Activated CD4-positive, alpha-beta memory T cell treated with anti-CD3 and anti-CD28 coated beads for 36 hours (primary cell): ENCODE measurements at places on chromosomes 3 and 15.
A peak's percentile ranks its signal among the peaks of the same experiment; 100 is the strongest.

GRCh38 chr3:61158667-61159066, 92.6 kb downstream of the FHIT start:
- no peak for DNase-seq

- DNase-seq = peak; percentile 70
These were observed 802.6 kb upstream of the ALCAM start for GRCh38 chr3:104564045-104564643.

DNA sequence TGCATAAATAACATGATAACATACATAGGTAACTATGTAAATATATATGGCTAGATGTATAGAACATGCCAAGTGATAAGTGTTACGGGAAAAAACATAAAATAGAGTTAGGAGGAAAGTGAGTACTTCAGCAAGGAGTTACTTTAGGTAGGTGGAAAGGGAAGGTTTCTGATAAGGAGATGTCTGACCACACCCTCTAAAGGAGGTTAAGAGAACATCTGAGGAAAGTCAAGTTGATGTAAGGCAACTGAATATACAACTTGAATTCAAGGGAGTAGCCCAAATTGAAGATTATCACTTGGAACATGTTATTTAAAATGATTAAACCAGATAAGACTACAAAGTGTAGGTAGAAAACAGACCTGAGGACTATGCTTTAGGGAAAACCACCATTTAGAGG, 13.8 kb downstream of the PIERCE2 start:
- no peak for DNase-seq

- peak; percentile 90 for DNase-seq
These were observed 51.6 kb upstream of the XCR1 start for GRCh38 chr3:46078712-46079400.

DNA sequence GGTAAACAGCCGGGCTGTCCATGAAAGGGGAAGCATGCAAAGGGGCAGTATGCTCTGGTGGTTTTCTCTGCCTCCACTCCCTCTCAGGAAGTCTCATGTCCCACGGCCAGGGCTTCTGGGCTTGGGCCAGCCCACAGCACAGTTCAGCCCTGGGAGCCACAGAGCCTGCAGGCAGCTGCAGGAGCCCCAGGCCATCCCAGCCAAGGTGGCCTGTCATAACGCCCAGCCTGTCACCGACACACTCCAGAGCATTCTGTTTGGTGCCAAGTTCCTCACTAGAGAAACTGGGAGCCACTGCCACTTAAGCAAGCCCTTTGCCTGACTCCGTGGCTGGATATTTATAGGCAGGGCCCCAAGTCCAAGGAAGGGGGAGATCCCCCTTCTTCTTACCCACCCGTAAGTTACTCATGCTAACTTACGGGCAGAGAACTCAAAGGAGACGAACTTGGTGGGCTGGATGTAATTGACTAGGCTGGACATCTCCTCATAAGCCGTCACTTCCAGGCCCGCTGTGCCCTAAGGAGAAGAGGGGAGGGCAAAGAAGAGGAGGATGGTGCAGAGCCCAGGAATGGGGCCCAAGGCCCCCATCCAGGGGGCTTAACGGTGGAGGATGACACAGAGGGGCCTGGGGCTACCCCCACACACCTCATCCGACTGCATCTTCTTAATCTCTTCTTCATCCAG, 11.7 kb downstream of the PLCB2 start:
- no peak for DNase-seq

- DNase-seq = no peak
These were observed 42.4 kb upstream of the HERC1 start for GRCh38 chr15:63876085-63876662.

DNA sequence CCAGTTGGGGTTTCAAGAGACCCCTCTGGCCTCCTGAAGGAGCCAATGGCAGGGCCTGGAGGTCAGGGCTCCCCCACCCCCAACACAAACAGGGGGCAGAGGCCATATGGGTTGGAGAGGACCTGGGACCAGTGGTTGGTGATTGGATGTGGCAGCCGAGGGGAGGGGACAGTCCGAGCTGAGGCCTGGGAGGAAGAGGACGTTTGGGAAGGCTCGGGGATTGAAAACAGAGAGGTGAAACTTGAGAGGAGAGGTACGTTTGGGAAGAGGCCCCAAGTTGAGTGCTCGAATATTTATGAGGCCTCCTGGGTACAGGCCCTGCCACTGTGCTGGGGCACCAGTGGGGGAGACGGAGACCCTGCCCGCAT, 53.7 kb downstream of the DNAJB8 start:
- DNase-seq = no peak

GRCh38 chr3:171768986-171769385, 41.3 kb downstream of the PLD1 start:
- no peak for DNase-seq

- DNase-seq = no peak
These were observed 63.3 kb downstream of the ZNF106 start for GRCh38 chr15:42427429-42428223.

GRCh38 chr3:37559461-37559860, 302.2 kb upstream of the CTDSPL start:
- no peak for DNase-seq

DNA sequence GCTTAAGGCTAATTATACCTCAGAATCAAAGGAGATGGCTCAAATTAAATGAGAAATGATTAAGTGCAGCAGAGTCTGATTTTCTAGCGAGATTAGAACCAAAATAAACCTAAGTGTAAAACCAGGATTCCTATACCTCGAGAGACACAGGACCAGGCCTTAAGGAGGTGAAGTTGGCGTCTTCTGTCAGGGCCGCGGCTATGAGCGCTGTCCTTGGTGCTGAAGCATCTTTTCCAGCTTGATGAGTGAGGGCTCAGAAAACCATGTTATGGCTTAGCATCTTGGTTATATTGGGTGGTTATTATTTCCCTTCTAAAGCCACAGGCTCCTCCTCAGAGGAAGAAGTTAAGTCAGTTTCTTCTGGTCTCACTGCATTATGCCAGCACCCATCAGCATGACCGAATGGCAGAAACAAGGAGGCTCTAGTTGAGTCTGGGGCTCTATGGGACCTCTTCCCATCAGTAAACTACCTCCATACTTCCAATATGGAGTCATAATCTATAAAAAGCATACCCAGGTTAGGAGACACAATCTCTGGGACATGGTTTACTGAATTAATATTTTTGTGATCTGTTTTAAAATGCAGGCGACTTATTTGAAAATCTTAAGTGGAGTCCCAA, 120.1 kb upstream of the NMNAT3 start:
- peak; percentile 17 for DNase-seq

GRCh38 chr3:195715583-195716266, 5.1 kb upstream of the MUC20 start:
- peak; percentile 59 for DNase-seq

DNA sequence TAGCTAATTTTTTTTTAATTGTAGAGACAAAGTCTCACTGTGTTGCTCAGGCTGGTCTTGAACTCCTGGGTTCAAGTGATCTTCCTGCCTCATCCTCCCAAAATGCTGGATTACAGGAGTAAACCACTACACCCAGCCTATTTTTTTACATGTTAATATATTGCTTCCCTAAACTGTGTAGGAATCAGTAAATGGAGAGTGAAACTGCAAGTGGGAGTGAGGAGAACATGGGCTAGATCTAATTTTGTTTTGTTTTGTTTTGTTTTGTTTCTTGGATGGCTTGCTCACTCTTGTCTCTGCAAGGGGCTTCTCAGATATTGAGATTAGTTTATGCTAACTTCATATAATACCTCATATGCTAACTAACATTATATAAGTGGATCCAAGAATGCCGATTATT, 31.5 kb downstream of the PARP15 start:
- DNase-seq = no peak

- DNase-seq = no peak
These were observed 82.1 kb downstream of the SMAD3 start for GRCh38 chr15:67147396-67147949.

GRCh38 chr3:50525987-50526386, 22.6 kb upstream of the CACNA2D2 start:
- peak; percentile 81 for DNase-seq

- DNase-seq = no peak
These were observed 14.7 kb upstream of the LMCD1 start for GRCh38 chr3:8486936-8487335.

- no peak for DNase-seq
These were observed 10.8 kb downstream of the PRICKLE2 start for GRCh38 chr3:64214381-64215018.

GRCh38 chr15:51349156-51349844, 7.8 kb downstream of the GLDN start:
- DNase-seq = no peak

DNA sequence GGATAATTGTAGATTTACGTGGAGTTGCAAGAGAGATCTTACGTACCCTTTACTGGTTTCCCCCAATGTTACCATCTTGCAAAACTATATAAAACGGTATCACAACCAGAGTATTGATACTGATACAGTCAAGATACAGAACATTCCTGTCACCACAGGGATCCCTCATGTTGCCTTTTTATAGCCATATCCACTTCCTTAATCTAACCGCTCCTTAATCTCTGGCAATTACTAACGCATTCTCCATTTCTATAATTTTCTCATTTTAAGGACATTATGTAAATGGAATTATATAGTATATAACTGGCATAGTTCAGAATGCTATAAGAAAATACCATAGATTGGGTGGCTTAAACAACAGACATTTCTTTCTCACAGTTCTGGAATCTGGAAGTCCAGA, 61.1 kb downstream of the SEC22A start:
- no peak for DNase-seq

- DNase-seq = no peak
These were observed 591.2 kb downstream of the NSUN3 start for GRCh38 chr3:94654096-94654495.

DNA sequence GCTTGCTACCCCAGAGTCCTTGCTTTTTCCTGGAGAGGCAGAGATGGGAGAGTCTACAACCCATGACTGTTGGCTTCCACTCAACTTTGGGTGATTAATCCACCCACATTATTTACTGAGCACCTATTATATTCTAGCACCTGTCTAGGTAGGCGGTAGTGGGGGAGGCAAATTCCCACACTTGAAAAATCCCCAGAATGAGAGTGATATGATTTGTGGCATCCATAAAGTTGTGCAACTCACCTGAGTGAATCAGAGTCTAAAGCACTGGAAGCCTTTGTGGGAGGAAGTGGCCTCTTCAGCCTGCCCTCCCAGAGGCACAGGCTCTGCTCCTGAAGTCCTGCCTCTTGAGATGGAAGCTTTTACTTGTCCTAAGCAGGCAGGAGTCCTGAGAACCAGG, 40.4 kb upstream of the CTNNB1 start:
- peak; percentile 26 for DNase-seq

DNA sequence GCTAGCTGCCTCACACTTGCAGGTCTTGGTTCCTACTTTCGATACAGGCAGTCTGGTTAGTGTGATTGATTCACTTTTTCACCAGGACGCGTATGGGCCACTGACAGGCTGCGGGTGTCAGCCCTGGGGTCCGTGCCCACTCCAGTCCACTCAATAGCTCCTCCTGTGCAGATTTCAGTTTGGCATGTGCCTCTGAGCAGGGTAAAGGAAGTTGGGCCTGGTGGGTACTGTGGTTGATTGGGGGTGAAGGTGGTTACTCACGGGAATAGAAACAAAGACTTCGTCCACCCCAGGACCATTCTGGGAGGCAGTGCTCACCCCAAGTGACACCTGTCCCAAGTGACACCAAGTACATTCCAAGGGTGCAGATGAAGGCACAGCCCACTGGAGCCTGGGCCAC, 62.3 kb downstream of the EPHB1 start:
- DNase-seq = no peak

DNA sequence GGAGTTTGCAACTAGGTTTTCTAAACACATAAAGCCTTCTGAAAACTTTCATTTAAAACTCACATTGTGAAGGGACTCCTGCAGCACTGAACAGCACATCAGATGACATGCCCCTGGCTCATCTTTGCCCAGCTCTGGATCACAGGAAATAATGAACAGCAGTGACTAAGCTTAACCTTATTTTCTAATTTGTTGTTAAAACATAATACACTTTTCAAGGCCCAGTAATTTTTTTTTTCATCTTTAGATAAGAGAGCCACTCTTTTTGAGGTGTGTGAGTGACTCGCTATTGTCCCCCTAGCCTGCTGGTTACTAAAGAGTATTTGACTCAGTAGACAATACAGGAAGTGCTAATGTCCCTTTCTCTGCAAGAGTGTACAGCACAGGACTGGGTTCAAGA, 204.0 kb downstream of the OSBPL10 start:
- no peak for DNase-seq

DNA sequence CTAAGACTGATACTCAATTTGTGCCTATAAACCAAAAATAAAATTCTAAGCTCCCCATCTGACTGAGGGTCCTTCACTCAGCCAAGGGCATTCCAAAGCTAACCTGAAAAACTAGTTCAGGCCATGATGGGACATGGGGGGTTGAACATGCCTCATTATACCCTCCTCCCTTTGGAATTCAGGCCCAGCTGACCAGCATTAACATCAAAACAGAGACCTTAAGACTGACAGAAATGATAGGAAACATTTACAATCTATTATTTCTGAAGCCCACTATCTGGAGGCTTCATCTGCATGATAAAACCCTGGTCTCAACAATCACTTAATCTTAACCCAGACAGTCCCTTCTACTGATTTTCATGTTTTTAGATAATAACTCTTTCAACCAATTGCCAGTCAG, 140.4 kb downstream of the ANO10 start:
- DNase-seq = no peak

- no peak for DNase-seq
These were observed 26.2 kb downstream of the ATOSA start for GRCh38 chr15:52652984-52653383.
